ENCODE measurements at places on chromosomes 13 and 19.

GRCh38 chr19:5494773-5495172 is 39.6 kb downstream of the ZNRF4 start:
- DNase-seq: no peak

DNA sequence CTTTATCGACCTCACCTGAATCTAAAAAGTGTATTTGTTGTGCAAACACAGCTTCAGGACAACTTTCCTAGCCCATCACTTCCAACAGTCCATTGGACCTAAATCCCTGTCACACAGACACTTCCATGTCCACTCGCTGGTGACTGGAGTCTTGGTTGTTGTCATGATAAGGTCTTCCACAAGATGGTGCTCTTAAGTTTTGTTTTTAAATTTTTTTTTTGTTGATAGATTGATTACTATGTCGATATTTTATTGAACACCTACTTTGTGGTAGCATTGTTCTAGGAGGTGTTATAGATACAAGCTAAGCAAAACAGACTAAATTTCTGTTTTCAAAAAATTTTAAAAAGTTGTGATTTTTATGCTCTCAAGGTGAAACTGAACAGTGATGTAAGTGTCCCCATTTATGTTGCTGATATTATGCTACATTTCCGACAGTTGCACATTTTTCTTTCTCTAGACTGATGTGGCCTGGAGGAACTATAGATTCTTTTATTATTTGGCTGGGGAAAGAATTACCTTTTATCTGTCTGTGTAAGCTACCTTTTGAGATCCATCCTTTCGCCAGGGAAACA is 8.1 kb upstream of the ERICH6B start:
- DNase-seq: no peak

DNA sequence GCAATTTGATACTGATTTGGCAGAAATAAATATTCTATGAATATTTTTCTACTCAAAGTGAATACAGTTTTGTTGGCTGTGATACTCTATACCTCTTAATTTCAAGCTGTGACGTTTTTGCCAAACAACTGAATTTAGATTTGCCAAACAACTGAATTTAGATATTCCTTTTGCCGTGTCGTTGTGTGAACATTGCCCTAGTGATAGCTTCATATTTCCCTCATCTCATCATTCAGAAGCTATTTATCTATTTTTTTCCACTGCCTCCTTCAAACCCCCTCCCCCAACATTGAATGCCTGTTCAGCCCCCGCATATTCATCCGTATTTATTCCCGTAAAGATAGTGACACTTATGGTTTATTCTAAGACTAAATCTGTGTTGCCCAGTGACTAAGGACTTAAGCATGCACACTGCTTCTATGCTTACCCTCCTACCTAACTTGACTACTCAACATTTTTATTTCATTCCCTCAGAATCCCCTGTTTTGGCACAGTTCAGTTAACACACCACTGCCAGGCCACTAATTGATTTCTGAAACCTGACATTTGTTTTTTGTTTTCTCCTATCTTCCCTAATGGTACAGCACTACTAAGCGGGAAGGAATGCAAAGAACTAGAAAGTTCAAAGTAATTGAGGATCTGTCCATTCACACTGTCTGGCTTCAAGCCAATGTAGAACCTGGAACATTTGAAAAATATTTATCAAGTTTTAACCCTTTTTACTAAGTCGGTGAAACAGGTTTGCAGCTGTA is 2.8 kb upstream of the KLF5 start:
- no peak for DNase-seq

- no peak for DNase-seq
Measured at GRCh38 chr13:33274264-33274663, 11.3 kb downstream of the STARD13 start.

DNA sequence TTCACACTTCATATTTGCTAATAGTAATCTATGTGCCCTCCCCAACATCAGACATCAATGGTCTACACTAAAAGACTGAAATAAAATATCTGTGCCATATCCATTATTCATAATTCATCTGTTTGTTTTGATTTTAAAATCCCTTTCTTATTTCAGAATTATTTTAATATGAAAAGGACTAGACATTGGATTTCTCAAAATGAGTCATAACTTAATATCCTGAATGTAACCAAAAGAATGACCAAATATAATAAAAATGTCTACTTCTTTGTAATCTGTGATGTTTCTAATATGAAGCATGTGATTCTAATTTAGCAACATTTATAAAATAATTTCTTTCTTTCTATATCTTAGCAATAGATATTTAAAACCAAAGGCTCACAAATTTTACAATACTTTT is 64.9 kb downstream of the MZT1 start:
- DNase-seq: no peak

- DNase-seq: no peak
Measured at GRCh38 chr19:1904860-1905109, 414 bp upstream of the ADAT3 start.

DNA sequence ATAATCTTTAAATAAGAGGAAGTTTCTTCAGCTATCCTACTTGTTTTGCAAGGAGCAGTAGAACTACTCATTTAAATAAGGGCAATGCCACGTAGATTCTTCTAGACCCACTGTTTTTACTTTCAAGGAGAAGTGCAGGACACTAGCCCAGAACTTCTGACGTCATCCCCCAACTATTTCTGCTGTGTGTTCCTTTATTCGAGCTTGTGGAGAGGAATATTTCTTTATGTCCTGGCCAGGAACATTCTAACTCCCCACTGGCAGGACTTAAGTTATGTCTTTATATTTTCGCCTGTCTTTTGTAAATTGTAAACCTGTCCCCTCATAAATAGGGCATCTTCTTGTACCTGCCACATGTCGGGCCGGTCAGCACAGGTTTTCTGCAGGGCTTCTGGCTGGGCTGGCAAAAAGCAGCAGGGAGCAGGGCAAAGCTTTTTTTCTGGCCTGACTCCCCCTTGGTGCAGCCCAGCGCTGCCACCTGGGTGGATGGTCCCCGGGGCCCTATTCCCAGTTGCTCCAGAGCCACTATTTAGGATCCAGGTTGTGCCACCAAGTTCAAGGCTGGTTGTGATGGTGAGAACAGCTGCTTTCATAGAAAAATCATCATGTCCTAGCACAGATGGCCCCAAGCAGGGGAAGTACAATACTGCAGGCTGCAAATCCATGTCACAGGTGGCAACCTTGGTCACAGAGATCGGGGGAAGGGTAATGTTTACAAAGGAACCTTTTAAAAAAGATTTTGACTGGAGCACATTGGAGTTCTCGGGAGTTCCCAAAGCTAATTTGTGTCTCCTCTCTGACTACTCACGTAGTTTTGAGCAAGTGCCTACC is 1.8 kb downstream of the MBNL2 start:
- peak; percentile 8 for DNase-seq

- DNase-seq: no peak
Measured at GRCh38 chr19:17677002-17677401, 11.2 kb downstream of the UNC13A start.

GRCh38 chr19:30111021-30111855 is 169.2 kb downstream of the URI1 start:
- no peak for DNase-seq

- DNase-seq: no peak
Measured at GRCh38 chr13:31739226-31739625, at the start of gene RXFP2. Gene RXFP2 (plus strand): TSS chr13:31739526. CDS start chr13:31739613, 87 bp downstream.

DNA sequence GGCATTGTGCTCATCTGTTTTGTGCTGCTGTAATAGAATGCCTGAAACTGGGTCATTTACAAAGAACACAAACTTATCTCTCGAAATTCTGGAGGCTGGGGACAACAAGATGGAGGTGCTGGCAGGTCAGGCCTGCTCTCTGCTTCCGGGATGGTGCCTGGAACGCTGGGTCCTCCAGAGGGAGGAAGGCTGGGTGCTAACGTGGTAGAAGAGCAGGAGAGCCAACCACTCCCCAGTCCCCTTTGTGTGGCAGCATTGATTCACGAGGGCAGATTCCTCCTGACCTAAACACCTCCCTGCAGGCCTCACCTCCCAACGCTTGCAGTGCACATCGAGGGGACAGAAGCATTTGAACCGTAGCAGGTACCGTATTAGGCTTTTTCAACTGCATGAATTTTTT is 34.1 kb upstream of the TFDP1 start:
- DNase-seq: no peak

DNA sequence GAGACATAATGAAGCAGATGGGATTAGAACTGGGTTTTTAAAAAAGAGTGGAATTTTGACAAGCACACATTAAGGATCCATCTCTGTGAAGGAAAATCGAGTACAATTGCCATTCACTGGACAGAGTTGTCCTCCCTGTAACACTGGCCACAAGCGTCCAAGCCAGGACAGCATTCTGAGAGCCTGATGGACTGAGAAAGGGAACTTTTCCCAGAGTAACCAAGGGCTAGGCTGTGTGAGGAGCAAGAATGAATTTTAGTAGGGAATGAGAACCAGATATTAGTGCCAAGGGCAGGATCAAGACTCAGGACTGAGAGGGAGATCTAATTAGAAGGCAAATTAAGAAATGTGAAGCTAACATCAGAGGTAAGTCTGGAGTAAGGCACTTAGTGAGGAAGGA is 73.1 kb downstream of the DCLK1 start:
- no peak for DNase-seq

GRCh38 chr19:32373585-32374295 is 28.3 kb downstream of the ZNF507 start:
- DNase-seq: no peak

- DNase-seq: no peak
Measured at GRCh38 chr13:40394304-40394985, 272.0 kb downstream of the FOXO1 start.

GRCh38 chr19:51572410-51572809 is 1.3 kb downstream of the ZNF175 start:
- DNase-seq: no peak

GRCh38 chr13:45954836-45955800 is 97.4 kb downstream of the ZC3H13 start:
- no peak for DNase-seq

DNA sequence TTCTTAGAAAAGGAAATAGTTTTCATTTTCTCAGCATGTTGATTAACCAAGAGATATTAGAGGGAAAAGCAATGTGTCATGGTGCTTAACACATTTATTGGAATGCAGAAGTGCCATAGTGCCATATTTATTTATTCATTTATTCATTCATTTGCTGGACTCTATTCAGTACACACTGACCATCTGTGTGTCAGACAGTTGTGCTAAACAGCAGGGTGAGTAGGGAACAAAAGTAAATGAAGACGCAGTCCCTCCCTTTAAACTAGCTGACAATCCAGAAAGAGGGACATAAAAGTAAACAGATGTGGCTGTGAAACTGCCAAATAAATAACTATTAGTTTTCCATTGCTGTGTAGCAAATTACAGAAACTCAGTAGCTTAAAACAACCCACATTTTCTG is 323.7 kb downstream of the MTUS2 start:
- DNase-seq: no peak

DNA sequence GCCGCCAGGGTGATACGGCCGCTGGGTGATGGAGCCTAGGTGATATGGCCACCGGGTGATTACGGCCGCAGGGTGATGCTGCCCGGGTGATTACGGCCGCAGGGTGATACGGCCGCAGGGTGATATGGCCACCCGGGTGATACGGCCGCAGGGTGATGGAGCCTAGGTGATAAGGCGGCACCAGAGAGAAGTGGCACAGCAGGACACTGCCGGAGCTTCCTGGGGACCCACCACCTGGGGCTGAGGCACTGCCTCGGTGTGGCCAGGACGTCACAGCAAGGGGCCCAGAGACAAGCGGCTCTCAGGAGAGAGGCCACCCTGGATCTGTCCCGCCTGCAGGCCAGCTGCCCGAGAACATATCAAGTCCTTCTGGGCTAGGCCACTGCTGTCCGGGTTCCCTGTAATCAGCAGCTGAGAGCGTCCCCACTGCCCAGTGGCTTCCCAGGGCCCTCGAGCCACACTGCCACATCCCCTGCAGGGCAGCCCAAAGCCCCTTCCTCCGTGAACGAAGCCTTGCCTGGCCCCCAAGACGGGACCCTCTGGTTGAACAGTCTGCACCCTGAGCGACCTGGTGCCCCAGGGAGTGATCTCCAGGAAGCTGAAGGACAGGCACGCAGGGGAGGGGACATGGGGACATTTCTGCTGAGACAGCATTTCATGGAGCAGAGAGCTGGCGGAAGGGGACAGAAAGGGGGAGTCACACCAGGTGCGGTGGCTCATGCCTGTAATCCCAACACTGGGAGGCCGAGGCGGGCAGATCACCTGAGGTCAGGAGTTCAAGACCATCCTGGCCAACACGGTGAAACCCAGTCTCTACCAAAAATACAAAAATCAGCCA is 22.1 kb downstream of the ZNF787 start:
- DNase-seq: no peak

- DNase-seq: no peak
Measured at GRCh38 chr13:24687611-24688010, 7.4 kb downstream of the ATP12A start.

DNA sequence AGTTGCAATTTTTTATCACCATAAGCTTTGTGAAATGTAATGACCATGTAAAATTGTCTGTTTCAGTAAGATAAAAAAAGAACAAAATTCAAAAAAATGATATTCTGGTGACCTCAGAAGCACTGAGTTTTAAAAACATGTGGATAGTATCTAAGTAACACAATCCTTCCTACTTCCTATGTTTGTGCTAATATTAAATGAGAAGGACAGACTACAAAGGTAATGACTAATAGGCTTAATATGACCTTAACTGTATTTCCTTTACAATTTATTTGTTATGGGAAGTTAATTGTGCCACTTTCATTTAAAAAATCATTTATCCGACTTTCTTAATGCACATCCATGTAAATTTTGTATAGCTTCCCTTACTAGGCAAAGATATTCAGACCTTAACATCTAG is 1030.4 kb upstream of the ATXN8OS start:
- DNase-seq: no peak

- no peak for DNase-seq
Measured at GRCh38 chr19:31783592-31783991, 434.4 kb upstream of the TSHZ3 start.

GRCh38 chr13:35478271-35479037 is 2.0 kb upstream of the MAB21L1 start:
- no peak for DNase-seq

DNA sequence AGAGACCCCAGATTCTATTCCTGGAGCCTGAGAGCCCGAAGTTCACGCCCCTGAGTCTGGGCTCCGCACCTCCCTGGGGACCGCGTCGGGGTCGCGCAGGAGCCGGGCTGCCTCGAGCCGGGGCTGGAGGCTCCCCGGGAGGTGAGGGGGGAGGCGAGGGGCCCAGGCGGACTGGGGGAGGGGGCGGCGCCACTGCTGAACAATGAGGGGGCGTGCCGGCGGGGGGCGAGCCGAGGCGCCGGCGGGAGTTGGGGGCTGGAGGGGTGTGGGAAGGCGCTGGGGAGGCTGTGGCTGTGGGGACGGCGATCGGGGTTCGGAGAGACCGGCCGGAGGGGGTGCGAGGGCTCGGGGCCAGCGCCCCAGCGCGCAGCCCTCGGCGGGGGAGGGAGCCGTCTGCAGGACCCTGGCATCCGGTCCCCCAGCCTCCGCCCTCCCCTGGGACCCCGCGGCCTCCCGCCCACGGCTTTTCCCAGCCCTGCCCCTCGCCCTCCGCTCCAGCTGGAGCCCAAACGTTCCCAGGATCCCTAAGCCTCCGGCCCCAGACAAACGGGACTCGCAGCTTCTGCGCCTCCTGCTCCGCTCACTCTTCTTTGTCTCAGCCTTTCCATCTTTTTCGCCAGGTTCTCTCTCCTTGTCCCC is 922 bp downstream of the PLEKHG2 start:
- DNase-seq: no peak
